Activated CD8-positive, alpha-beta memory T cell treated with anti-CD3 and anti-CD28 coated beads for 48 hours (primary cell): ENCODE measurements at places on chromosomes 2 and 18.

DNA sequence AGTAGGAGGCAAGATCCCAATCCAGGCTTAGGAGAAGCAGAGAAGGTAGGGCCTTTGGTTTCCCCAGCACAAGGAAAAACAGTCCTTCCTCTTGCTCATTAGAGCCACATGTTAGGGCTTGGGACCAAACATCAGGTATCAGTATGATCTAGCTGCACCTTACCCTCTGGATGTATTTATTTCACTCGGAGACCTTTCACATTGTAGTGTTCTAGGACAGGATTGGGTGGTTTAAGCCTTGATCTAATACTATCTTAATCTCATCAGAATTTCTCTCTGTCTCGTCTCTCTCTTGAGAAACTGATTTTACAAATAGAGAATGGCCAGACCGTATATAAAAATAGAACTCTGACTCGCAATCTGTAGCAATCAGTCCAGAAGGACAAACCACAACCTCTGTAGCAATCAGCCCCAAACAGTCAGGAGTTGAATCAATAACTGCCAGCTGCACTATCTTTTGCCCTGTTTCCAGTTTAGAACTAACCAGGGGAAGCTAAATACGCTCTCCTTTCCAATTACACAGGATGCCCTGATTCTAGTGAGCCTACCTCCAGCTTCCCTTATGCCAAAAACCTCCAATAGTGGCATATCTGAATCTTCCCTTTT, 207.1 kb downstream of the TDRD15 start:
- DNase-seq: no peak

GRCh38 chr2:136402281-136402680, 284.3 kb upstream of the CXCR4 start:
- DNase-seq: no peak

DNA sequence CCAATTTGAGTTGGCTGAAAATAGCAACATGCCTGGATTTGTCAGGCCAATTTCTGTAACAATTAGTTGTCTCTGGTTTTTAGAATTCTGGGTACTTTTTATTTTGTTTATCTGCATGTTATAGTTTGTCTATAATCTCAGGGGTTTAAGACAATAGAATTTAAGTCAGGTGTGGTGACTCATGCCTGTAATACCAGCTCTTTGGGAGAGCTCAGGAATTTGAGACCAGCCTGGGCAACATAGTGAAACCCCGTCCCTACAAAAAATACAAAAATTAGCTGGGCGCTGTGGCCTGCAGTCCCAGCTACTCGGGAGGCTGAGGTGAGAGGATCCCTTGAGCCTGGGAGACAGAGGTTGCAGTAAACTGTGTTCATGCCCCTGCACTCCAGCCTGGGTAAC, 114.4 kb upstream of the GLS start:
- DNase-seq: no peak

GRCh38 chr2:75862547-75862946, 151.8 kb upstream of the GCFC2 start:
- no peak for DNase-seq

DNA sequence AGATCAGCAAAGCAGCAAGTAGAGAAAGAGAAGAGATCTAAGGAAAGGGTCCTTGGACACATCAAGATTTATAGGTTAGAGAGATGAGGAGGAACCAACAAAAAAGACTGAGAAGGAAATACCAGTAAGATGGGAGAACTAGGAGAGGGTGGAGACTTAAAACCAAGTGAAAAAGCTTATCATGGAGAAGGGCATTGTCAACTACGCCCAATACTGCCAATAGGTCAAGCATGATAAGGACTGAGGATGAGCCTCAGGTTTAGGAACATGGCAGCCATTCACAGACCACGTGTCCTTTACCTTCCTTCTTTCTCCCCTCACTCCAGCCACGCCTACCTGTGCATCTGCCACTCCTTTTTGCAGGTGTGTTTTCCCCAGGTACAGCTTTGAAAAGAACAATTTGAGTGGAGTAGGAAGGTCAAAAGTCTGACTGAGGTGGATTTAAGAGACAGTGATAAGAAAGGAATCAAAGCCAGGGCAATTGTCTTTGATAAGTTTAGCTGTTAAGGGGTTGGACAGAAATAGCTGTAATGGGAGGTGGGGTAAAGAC, 238.7 kb downstream of the STK39 start:
- no peak for DNase-seq

GRCh38 chr2:143588746-143589145, 459.5 kb downstream of the ARHGAP15 start:
- no peak for DNase-seq

- no peak for DNase-seq
Observed at GRCh38 chr2:5618271-5618670, 73.9 kb upstream of the SOX11 start.

- DNase-seq: no peak
Observed at GRCh38 chr2:205865056-205865455, 182.8 kb downstream of the NRP2 start.

GRCh38 chr2:15640261-15640711, 48.6 kb downstream of the DDX1 start:
- no peak for DNase-seq

- DNase-seq: no peak
Observed at GRCh38 chr2:28419443-28420270, 27.0 kb downstream of the FOSL2 start.

GRCh38 chr2:189900726-189901125, 116.5 kb downstream of the PMS1 start:
- no peak for DNase-seq

DNA sequence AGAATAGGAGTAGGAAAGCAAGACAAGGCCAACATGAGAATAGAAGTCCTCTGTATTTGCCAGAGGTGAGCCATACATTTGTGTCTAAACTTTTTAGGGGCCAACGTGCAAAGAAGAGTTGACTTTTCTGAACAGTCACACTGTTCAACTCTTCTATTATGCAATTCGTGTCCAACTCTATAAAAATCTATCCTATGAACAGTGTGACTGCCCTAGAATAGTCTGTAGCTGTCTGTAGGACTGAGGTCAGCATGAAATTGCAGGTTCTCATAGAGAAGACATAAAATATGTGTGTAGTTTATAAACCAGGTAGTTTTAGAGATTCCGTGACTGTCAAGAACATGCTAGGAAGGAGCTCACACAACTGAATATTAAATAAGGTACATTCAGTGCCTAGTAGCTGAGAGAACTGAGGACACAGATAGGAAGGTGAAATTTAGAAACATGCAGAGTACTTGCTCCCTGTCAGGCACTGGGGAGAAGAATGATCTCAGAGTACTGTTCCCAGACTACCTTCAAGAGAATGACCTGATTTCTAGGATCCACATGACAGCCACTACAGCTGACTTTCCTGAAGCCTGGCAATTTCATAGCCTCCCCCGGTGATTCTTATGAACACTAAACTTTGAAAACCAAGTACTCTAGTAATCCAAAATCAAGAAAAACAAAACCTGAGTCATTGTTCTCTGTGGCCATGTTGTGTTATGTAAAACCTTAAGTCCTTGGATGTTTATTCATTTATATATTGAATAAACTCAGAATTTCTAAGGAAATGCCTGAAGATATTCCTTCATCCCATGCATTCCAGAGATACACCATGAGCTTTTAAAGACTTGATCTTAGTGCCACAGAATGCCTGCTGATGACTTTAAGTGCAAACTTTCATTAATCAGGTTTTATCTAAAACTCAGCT, 201.5 kb upstream of the BOD1L2 start:
- DNase-seq: no peak

DNA sequence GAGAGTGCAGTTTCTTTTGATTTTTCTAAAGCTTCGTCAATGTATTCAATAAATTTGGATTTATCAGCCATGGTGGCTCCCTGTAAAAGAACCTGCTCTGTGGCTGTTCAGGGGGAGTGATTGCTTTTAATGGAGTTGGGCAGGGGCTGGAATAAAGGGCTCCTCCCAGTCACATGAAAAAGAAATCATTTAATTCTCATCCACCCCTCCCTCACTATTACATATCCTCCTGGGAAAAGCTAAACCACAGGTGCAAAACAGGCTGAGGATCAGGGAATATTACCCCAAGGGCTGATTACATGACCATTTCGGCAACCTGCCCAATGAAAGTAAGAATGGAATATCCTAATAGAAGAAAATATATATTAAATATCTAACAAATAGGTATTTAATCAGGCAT, at the start of gene SULT6B1:
TSS of gene SULT6B1 (minus strand) at position 101 of the 400 bp plus-strand sequence. CDS start at position 71, 30 bp downstream.
- no peak for DNase-seq

DNA sequence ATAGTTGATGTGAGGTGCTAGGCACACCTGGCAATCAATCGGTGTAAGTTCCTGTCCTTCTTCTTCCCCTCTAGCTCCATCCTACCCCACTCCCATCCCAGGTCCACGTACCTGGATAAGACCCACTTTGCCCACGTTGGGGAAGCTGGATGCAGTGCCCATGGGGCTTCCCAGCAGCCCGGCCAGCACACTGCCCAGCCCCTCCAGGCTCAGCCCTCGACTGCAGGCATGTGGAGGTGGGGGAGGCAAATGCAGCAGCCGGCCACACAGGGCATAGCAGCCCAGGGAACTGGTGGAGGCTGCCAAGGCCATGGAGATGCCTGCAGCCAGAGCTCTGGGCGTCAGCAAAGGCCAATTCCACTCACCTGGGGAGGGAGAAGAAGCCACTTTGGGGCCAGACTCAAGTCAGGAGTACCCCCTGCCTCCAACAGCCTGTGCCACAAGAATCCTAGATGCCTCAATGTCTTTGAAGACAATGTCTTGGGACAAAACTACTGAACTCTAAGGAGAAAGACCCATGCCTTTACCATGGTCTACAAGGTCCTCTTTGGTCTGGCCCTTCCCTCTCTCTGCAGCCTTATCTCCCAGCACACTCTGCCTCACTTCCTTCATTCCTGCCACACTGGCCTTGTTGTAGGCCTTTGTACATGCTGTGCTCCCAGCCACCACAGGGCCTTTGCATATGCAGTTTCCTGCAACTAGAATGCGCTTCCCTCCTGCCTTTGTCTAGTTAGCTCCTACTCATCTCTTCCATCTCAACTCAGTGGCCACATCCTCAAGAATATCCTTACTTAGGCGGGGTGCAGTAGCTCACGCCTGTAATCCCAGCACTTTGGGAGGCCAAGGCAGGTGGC, 4.5 kb downstream of the SLC23A3 start:
- DNase-seq: no peak

GRCh38 chr18:26477828-26478466, 70.4 kb downstream of the KCTD1 start:
- DNase-seq: no peak

GRCh38 chr2:240899468-240899865, 3.5 kb upstream of the MAB21L4 start:
- DNase-seq: no peak

DNA sequence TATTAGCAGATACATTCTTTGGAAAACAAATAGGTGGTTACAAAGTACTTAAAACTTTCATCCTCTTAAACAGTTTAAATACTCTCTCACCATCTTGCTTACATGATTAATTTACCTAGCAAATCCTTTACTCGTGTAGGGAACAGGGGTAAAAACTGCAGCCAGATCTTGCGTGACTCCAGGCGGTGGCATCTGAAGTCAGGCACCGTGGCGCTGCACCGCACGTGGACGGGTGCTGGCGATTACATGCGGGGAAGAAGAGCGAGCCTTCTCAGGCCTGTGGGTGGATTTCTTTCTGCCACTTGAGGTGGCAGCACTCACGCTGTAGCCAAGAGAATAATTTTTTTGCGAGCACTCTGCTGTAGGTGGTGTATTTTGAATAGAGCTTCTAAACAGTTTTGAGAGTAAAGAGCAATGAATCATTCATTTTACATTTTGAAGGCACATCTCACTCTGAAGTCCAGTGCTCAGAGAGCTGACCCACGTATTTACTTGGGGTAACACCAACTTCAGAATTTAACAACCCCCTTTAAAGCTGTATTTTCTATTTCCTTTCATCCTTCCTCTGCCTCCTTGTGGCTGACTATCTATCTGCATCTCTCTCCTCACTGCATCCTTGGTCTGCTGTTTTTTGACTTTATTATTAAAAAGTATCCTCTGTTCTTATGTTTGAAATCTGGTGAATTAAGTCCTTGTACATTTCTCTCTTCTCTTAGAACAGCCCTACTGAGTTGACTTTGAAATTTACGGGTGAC, 68.9 kb downstream of the EPAS1 start:
- DNase-seq: no peak

GRCh38 chr2:212692466-212692865, 153.9 kb upstream of the ERBB4 start:
- no peak for DNase-seq

- DNase-seq: no peak
Observed at GRCh38 chr2:149690825-149691224, 103.2 kb upstream of the MMADHC start.

DNA sequence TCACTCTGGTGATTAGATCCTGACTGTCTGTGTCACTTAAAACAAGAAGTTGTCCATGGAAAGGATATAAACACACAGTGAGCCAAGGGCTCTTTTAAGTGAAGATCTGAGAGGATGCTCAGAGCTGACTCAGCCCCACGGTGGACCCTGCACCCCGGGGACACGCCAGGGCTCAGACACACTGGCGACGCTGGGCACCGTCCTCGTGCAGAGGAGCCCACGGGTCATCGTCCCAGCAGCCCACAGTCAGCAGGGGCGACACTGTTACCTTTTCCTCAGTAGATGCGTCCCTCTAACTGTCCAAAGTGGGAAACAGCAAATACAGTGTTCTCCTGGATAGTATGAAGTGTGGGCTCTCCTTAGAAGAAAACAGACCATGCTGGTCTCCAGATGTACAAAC, 225.6 kb downstream of the HDAC4 start:
- no peak for DNase-seq

DNA sequence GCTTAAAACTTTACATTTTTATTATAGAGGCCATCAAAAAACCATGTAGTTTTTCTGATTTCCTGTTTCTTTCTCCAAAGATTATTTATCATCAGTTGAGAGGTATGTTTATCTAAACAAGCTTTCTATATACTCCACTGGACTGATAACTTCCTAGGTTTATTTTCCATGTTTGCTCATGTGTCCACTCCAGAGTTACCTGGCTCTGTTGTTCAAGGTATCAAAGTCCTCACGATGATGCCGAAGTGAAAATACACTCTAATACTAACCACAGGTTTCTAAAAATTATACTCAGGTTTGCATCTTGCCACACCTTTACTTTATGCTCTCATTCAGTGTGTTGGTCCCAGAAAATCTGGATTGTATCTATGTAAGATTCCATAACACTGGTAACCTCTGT, 287.9 kb upstream of the GULP1 start:
- DNase-seq: no peak

DNA sequence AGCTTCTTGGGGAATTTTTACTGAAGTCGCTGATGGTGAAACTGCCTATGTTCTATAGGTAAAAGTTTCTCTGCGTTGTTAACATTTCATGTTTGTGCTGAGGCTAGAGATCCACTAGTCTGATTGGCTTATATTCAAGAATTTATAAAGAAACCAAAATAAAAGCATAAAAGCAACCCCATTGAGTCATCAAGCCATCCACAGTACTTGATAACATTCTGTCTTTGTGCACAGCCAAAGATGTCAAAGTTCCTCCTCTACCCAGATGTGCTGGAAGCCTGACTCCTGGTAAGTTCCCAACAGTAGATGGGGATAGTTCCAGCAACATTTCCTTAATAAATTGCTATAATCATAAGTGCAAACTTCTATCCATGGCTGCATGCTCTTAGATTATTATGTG, 107.8 kb downstream of the TANC1 start:
- no peak for DNase-seq

DNA sequence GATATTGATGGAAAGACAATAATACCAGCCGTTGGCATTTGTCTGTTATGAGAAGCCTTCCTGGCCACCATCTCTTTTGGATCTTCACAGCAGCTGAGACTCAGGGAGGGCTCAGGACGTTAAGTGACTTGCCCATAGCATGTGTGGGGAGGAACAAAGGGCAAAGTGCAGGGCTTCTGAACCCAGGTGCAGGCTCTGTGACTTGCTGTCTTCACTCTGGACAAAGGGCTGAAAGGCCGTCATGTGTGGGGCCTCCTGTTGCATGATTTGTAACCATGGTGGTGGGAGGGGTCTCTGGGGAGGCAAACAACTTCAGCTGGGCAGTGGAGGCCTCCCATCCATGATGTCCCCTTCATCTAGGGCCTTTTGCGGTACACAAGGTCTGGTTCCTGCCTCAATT, 65.5 kb upstream of the SIX2 start:
- no peak for DNase-seq
